ENCODE measurements at places on chromosomes 7 and 10. TPM values are rescaled to one million over a fixed set of nuclear protein-coding genes. Genes with fewer than 3 reads are reported as not detected.

DNA sequence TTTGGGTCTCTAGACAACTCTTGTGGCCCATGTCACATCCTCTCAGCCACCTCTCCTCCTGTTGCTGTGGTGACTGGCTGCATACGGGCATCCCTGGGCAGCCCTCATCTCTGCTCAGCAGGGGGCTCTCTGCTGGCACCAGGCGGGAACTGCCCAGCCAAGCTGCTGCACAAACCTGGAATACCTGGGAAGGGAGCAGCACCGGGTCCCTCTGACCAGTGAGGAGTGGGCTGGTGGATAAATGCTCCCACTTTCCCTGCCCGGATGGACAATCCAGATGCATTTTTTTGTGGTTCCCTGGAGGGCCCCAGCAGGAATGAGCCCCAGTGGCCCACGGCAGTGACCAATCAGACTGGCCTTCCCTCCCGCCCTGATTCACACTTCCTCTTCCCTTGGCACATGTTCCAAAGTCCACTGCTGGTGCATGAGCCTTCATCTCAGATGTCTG, 21.9 kb downstream of the GRID1 start:
- no peak for DNase-seq

DNA sequence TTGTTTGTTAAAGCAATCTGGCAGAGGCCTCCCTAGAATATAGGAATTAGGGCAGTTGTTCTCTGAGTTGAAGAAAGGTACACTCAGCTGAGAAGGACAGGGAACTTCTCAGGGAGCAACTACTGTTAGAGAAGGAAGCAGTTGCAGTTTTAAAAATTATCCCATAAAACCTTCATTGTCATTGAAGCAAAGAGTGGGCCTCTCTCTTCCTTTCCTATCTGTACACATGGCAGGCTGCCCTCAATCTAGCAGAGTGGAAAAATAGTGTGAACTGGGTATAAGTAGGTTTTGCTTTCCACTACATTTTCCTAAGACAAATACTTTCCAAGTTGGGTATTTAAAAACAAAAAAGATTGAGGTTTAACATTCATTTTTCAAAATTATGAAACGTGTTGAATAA, 236.7 kb upstream of the KLF14 start:
- no peak for DNase-seq

Gene MYO1G
- total RNA-seq: 0.27 TPM

- no peak for DNase-seq
These were observed 11.6 kb downstream of the PDLIM1 start for GRCh38 chr10:95279042-95279820.

Gene TAS2R41
- not detected for total RNA-seq

Gene NUP42
- total RNA-seq: 50.1 TPM

DNA sequence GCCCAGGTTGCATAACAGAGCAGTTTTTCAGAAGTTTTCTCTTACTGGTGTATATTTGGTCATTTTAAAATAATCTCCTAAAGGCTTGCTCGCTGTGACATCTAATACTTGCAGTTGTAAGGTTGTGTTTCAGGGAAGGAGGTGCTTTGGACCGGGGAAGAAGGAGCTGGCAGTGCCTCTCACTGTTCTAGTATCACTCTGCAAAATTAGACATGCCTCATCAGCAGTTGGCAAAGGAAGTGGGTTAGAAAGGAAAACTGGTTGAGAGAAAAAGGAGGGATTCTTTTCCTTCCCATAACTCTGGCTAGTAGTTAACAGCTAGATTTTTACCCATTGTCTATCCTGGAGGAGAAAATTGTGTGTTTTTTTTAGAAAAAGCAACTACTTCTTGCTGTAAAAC, 34.8 kb downstream of the CUL1 start:
- no peak for DNase-seq

Gene HOGA1
- 3.4 TPM for total RNA-seq
